ENCODE measurements at places on chromosomes 4 and X.

DNA sequence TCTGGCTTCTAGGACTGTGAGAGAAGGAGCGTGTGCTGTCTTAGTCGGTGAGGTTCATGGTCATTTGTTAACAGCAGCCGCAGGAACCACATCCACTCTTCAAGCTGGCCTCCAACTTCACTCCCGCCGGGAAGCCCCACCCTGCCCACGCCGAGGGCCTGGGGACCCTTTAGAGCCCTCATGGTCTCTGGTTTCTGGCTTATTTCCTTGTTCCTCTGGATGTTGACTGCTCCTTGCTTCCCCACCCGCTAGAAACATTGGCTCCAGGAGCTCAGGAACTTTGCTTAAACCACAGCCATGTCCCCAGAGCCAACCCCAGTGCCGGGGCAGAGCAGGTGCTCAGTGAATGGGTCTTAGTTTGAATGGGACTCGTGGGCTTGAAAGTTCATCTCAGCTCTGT lies 40.8 kb downstream of the HTRA3 start:
- DNase-seq: no peak

- DNase-seq: no peak
These were observed at the start of gene SMIM10 for GRCh38 chrX:134990801-134991481. Gene SMIM10 (plus strand): TSS chrX:134990991. CDS start chrX:134991096, 105 bp downstream.

GRCh38 chr4:181611033-181611711 lies 632.0 kb upstream of the TENM3 start:
- no peak for DNase-seq

DNA sequence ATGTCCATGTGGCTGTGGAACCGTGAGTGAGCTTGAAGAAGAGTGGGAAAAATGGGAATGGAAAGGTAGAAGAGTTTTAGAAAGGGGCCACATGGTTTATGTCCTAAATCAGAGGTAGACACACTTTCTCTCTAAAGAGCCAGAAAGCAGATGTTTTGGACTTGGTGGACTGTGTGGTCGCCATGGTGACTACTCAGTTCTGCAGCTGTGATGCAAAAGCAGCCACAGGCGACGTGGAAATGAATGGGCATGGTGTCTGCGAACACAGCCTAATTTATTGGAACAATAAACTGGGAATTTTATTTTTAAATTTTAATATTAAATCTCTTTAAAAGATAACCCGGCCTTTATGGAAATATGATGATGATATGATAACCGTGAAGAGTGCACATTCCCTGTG lies 386.0 kb upstream of the FAT1 start:
- no peak for DNase-seq

DNA sequence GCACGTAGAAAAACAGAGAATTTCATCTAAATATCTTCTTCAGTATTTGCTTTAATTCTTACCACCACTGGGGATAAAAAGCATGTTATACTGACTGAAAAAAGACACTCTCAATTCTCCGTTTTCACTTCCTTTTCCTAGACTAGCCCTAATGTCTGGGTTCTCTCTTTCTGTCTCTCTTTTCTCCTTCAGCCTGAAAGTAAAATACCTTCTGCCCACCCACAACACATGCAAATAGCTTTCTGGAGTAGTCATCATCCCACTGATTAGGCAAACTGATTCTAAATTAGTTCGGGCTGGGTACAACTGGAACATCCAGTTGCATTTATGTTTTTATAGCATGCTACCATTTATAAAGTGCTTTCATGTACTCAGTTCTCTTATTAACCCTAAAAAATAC lies 142.4 kb upstream of the ANKRD50 start:
- DNase-seq: no peak

GRCh38 chr4:9921326-9921725 lies 100.0 kb downstream of the SLC2A9 start:
- no peak for DNase-seq

DNA sequence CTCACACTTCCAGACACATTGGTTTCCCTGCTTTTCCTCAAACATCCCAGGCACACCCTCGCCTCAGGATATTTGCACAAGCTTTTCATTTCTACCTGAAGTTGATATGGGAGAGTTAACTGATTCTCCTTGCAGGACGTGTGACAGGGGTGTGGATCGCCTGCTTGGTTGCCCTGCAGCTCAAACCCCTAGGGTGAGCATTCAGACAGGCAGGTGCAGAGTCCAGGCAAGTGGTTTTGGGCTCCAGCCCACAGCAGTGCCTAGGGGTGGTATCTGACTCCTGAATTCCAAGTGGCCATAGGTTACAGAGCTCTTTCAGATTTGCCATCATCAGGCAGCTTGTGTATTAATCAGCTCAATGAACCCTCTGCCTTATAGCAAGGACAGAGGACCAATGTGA lies 1104.2 kb upstream of the IGFBP7 start:
- no peak for DNase-seq

DNA sequence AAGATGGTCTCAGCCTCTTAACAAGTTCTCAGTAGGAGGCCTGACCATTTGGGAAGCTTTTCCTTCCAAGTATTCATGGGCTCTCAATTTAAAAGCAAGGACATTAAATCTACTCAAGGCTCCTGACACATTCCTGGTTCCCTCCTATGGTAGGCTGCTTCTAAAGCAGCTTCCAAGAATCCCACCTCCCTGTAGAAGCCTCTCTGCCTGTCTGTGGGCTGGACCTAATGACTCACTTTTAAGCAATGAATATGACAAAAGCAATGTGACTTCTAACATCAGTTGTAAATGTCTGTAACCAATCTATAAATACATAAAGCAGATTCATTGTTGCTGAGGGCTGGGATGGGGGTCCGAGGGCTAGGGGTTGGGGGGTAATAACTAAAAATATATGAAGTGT lies 99.5 kb upstream of the FAM9B start:
- DNase-seq: no peak

GRCh38 chrX:63275127-63275526 lies 76.0 kb downstream of the SPIN4 start:
- DNase-seq: no peak

- DNase-seq: no peak
These were observed 20.1 kb upstream of the SMIM14 start for GRCh38 chr4:39658756-39659155.

DNA sequence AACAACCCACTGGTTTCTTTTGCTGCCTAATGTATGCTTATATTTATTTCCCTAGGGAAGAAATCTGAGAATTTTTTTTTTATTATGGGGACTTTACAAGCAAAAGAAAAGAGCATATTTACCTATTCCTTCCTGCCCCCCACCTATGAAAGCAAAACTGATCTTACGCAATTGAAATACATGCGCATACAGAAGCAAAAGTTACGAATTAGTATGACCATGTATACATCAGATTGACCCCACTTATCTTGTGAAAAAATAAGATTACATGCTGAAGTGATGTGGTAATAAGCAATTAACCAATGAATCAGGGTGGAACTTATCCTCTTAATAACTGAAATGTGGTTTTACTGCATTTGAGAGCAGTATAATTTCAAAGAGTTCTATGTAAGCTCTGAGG lies 151.0 kb downstream of the TENM3 start:
- no peak for DNase-seq

DNA sequence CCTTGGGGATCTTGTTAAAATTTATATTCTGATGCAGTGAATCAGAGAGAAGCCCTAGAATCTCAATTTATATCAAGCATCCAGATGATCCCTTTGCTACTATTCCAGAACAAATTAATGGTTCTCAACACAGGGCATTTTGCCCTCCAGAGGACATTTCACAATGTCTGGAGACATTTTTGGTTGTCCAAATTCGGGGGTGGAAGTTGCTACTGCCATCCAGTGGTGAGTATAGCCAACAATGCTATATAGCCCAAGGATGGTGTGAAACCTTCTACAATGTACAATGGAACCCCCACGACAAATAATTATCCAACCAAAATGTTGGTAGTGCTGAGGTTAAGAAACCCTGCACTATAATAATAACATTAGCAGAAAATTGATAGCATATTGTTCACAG lies 2440.0 kb downstream of the PCDH7 start:
- DNase-seq: no peak

- DNase-seq: no peak
These were observed 52.2 kb downstream of the FAM9B start for GRCh38 chrX:8981723-8982122.

- no peak for DNase-seq
These were observed 28.8 kb downstream of the SUPT20HL2 start for GRCh38 chrX:24285082-24285481.

GRCh38 chrX:134807039-134807729 lies 148.9 kb upstream of the PLAC1 start:
- DNase-seq: no peak

- no peak for DNase-seq
These were observed 1295.8 kb upstream of the ADGRL3 start for GRCh38 chr4:59904331-59904730.

- no peak for DNase-seq
These were observed at the start of gene TADA2B for GRCh38 chr4:7043284-7044136. Gene TADA2B (plus strand): TSS chr4:7043372. CDS start chr4:7043580, 208 bp downstream.

DNA sequence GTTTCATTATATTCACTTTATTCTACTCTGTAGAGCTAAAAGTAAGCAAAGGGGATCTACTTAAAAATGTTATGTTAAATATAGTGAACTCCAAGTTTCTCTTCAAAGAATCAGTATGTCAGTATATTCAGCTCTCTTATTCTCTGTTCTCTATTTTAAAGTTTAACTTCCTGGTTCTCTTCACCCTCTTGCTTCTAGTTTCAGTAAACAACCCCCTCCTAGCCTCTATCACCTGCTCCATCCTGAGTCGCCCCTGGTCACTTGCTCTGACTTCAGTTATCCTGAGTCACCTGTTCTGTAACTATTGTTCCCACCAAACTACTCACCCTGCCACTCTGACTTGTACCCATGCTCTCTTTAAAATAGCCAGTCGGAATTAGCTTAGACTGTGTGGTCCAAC lies 180.9 kb upstream of the AADAT start:
- DNase-seq: no peak

GRCh38 chr4:142960867-142961644 lies 115.0 kb upstream of the INPP4B start:
- no peak for DNase-seq

DNA sequence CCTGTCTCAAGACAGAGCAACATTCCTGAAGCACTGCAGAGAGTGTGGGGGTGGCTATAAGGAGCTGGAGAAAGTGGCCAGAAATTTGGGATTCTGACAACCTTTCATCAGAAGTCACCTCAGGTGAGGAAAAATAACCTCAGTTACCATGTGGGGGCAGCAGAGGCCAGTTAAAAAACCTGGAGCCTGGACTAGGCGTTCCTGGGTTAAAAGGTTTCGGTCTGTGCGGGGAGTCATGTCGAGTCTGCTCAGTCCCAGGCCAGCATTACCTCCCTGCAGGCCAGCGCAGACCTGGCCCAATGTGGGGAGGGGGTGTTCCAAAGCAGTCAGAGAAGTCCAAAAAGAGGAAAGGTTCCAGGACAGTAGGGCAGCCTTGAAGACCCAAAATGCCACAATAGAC lies 10.9 kb upstream of the NALF2 start:
- no peak for DNase-seq

- DNase-seq: no peak
These were observed 93.3 kb downstream of the UGT8 start for GRCh38 chr4:114691865-114692264.

DNA sequence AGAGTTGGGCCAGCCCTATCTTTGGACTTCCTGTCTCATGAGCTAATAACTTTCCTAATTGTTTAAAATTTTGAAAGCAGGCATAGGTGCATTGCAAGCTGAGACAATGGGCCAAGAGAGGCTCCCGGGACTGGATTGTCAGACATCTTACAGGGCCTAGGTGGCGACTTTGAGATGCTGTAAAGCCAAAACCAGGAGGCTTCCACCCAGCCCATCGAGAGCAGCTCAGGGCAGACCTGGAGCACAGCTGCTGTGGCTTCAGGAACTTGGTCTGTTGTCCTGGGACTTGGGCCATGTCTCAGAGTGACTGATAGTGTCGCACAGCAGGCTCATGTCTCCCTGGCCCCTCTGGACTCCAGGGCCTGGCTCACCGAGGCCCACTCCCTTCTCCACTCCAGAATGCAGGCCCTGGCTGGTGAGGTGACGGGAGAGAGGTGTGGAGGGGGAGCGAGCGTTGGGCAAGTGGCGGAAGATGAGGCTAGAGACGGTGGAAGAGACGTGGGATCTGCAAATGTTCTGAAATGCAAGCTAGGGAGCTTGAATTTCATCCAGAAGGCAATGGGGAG lies 24.1 kb upstream of the MTM1 start:
- no peak for DNase-seq

GRCh38 chrX:70013466-70014381 lies 36.0 kb downstream of the AWAT2 start:
- no peak for DNase-seq

- DNase-seq: no peak
These were observed 5.8 kb downstream of the UGT2B4 start for GRCh38 chr4:69489856-69490255.

Measured in cortex of kidney (tissue), 1 donor.